CD4-positive, alpha-beta memory T cell (primary cell): ENCODE measurements at places on chromosomes 16 and 17.

DNA sequence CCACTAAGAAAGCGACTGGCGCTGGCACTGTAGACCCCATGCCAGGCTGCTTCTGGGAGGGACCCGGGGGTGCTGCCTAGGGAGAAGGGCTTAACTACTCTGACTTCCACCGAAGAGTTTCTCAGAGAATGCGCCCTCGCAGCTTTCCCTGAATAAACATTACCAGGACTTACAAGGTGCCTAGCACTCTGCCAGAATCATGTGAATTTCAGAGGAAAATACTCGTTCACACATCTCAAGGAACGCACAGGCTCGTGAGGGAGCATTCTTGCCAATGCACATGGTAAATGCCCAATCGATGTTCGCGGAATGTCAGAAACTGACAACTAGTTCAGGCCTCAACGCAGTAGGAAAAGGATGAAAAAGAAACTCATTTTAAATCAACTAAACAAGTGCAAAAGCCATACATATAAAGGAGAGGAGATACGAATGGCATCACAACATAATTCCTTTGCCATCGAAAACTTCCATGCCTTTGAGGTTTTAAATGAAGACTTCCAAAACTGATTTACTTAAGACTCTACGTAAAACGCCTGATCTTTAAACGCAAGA, 999 bp downstream of the CMC2 start:
- DNase-seq: peak; percentile 40

GRCh38 chr16:52165961-52166360, 381.0 kb downstream of the TOX3 start:
- no peak for DNase-seq

DNA sequence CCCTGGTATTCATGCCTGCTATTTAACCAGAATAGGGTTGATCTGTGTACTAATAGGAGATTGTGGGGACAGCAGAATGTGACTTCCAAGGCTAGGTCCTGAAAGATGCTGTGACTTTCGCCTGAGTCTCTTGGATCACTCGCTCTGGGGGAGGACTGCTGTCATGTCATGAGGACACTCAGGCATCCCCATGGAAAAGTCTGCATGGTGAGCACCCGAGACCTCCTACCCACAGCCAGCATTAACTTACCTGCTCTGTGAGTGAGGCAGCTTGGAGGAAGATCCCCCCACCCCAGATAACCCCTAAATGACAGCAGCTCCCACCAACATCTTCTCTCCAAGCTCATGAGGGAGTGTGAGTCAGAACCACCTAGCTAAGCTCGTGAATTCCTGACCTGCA, 30.3 kb upstream of the C16orf78 start:
- DNase-seq: no peak

DNA sequence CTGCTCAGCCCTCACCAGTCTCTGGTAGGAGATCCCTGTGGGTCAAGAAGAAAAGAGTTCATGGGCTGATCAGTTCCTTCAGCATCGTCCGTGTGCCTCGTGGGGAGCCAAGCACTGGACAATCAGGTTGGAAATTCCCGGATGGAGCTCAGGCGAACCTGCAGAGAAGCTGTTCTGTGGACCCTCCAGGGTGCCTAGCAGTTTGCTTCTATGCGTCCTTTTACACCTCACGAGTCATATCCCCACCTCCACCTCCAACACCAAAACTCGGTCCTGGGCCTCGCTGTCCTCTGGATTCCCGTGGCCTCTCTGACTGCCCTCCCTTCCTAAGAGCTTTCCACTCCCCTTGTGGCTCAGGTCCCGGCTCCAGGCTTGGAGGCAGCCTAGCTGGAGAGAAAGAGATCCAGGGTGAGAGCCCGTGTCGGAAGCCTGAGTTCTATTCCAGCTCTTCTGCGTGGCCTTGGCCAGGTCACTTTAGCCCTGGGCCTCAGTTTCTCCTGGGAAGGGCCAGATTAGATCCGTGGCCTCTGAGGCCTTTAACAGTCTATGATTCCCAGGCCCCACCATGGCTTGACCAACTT, 26.2 kb upstream of the PIK3R6 start:
- no peak for DNase-seq

DNA sequence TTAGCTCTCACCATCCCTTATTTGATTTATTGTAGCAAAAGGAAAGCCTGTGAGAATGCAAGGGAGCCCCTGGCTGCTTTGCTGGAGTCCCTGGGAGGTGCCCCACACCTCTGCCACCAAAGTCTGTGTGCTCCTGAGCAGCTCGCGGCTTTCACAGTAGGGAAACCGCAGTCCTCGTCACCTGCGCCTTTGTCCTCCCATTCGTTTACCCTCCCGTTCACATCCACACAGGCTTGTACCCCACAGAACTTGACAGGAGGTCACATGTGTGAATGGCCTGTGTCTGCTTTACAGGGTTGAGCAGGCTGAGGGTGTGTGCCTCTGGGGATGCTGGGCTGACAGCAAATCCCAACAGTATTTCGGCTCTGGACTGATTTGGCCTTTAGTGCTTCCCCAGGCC, 152.5 kb downstream of the LGALS9B start:
- DNase-seq: no peak

DNA sequence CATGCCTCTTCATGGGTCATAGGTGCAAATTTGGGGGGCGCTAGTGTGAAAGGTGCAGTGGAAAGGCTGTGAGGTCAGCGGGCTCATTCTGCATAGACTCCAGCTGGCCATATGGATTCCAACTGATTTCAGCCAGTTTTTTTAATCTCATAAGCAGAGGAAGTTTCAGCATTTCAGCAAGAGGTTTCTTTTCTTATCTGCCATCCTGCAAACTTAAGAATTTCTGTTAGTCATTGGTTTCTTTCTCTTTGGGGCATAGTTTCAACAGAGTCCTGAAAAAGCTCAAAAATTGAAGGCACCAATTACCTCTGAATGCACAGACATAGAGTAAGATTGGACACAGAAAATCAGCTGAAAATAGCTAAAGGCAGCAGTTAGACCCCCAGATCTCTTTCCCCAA, 16.2 kb upstream of the ALOX15 start:
- no peak for DNase-seq
